NCI-H187 (cell line): ENCODE measurements at places on chromosomes 1 and 21.

DNA sequence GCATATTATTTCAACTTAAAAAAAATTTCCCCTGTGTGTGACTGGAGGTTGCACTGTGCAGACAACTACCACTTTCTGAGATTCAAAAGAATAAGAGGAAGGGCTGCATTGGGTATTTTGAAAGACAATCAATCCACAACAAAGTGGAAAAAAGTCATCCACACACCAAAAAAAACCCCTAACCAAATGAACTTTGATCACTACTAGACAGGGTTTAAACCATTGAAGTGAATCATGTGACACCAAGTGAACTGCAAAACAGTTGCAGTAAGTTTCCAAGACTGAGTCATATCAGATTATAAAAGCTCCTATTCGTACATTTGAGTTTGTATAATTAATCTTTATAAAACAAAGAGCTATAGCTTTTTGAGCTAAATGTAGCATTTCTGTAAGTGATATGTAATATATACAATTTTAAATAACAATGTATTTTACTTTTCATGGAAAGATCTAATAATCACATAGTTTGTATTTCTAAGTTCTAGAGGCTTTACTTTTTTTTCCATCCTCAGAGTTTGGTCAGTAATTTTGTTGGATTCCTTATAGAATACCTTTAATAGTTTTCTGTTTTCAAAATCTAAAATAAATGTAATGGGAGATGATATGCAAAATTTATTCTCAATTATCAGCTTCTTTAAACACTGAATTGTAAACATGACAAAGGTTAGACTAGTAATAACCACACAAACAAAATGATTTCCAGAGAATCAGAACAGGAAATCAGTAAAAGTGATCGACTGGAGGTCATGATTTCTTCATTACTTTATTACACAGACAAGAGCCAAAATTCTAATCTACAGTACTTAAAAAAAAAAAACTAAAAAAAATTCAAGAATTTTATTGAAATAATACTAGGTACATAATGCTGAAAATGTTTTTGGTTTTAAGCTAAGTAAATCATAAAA is 50.5 kb upstream of the GFI1 start:
- DNase-seq, result no peak

DNA sequence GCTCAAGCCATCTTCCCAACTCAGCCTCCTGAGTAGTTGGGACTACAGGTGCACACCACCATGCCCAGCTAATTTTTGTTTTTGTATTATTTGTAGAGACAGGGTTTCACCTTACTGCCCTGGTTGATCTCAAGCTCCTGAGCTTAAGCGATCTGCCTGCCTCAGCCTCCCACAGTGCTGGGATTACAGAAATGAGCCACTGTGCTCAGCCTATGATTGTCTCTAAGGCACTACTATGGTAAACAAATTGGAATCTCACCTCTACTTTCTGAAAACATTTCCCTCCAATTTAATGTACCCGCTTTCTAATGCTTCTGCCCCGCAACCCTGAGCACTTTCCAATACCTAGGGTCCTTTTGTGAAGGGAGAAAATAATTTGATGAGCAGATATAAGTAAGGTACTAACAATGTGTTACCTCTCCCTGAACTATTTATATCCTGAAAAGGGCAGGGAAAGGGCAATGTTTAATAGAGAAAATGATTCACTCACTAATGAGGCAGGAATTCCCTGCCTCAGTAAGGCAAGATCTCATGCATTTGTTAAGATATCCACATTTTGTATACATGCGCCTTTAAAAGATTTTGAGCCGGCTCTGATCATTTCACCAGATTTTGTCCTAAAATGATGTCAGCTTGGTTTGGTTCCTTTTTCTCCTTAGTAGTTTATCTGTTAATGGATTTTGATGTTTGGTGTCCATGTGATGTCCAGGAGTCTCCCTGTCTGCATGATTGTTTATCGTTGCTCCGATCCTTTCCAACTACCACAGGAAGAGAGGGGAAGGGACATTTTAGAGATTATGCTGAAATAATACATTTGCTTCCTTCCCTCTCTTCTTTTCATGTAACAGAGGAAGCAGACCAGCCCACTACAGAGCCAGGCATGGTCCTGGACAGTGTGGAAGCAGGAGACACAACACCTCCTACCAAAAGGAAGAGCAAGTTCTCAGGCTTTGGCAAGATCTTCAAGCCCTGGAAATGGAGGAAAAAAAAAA is 47.3 kb upstream of the RCC1 start:
- DNase-seq, result no peak

GRCh38 chr1:230220478-230220877 is 153.4 kb downstream of the GALNT2 start:
- DNase-seq, result no peak

DNA sequence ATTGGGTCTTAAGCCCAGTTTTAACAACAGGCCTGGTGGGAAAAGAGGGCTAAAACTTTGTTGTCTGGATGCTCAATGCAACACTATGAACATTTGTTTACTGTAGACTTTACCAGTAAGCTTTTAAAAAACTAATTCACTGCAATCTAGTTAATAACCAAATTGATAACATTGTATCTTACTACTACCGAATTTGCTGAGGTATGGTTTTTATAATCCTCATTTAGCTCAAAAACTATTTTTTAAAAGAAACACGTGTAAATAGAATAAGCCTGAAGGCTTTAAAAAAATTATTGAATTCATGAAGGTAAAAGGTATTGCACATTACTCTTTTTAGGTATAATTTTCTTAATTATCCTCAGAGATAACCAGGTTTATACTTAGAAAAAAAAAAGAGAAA is 500.6 kb downstream of the RWDD3 start:
- no peak for DNase-seq

GRCh38 chr1:32889731-32890278 is 3.5 kb downstream of the HPCA start:
- no peak for DNase-seq

GRCh38 chr1:45095450-45095849 is 83.4 kb downstream of the UROD start:
- DNase-seq, result no peak

GRCh38 chr1:43271186-43272118 is 1.7 kb downstream of the TMEM125 start:
- no peak for DNase-seq

DNA sequence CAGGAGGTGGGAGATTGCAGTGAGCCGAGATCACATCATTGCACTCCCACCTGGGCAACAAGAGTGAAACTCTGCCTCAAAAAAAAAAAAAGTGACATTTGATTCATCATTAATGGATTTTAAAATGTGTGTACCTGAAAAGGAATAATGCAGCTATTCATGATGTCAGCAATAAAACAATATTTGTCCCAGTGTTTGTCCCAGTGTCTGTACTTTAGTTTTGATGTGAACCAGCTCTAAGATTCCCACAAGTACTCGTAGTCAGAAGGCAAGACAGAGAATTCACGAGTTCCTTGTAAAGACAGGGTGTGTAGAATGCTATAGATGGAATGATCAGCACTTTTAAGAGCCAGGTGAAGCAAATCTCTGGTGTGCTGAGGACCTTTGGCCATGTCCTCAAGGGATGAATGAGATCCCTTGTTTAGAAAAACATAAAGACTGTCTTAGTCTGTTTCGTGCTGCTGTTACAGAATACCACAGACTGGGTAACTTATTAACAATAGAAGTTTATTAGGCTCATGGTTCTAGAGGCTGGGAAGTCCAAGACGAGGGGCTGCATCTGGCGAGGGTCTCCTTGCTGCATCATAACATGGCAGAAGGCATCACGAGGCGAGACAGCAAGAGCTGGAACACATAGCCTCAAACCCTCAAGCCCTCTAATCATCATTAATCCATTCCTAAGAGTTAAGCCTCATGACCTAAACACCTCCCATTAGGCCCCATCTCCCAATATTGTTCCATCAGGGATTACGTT is 12.0 kb upstream of the TMPRSS2 start:
- DNase-seq, result no peak

GRCh38 chr1:223429821-223430220 is 36.6 kb downstream of the CCDC185 start:
- DNase-seq, result no peak

GRCh38 chr21:25371841-25372425 is 235.3 kb downstream of the MRPL39 start:
- DNase-seq, result no peak

GRCh38 chr1:73326663-73327062 is 871.3 kb downstream of the LRRIQ3 start:
- no peak for DNase-seq

- no peak for DNase-seq
Observed at GRCh38 chr1:27821761-27822315, 8.7 kb upstream of the PPP1R8 start.

- DNase-seq, result no peak
Observed at GRCh38 chr1:70486676-70487458, 75.8 kb downstream of the CTH start.

DNA sequence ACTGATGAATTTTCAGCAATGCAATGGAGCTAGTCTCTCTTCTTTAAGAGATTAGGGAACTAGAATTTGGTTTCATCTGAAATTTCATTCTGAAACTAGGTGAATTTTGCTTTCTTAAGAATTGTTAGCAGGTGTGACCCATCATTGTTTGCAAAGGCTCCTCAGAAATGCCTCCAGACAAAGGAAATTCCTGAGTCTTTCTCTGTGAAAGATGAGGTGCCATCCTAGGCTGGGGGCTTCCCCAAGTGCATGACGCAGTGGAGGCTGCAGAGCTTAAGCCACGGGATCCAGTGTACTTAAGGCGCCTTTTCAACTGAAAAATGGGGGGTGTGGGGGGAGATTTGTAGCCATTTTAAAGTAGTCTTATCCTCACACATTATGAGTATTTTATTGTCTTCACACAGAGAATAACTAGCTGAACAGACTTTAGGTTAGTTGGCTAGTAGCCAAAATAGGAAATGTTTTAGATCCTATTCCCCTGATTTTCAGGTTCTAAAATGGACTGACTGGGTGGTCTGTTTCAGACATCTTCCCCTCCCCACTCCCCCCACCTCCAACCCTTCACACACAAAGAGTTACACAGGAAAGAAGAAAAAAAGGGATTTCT is 202.0 kb downstream of the NFIA start:
- no peak for DNase-seq

DNA sequence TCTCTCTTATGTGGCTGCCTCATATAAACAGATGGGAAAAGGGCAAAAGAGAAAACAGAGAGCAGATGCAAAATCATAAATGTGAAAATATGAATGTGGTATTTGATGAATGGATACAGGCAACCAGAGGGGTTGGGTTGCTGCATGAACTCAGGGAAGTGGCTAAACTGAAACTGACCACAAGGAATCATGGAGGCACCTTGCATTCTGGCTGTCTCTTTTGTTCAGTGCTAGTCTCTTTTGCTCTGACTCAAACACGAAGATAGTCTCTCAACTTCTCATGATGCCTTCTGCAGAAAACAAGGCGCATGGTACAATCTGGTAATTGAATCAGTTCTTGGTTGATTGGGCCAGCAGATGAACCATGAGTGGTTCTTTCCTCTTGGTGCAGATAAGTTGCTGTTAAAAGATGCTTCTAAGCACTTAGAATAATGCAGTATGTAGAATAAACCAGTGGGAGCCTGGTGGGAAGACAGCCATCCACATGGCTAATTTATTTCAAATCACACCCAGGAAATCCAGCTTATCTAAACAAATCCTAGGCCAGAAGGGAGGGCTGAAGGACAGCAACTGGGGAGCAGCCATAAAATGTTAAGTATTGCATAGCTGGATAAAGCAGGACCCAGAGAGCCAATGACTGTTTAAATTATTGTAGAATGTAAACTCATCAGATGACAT is 64.2 kb downstream of the HLX start:
- no peak for DNase-seq

DNA sequence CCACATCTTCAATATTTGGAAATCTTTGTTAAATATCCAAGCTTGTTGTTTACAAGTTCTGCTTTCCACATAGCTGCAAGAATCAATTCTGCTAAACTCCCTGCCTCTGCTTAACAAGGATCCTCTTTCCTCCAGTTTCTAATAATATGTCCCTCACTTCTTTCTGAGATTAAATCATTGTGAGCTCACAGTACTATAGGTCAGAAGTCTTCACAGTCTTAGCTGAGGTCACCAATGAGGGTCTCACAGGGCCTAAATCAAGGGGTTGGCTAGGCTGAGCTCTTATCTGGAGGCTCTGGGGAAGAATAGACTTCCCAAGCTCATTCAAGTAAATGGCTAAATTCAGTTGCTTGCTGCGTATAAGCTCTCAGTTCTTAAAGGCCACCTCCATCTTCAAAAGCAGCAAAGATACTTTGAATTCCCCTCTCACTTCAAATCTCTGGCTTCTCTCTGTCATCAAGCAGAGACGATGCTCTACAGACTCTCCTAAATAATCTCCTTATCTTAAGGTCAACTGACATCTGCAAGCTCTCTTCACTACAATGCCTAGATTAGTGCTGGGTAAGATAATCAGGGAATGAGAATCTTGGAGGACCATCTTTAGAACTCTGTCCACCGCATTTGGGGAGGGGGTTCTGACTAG is 175.3 kb downstream of the PLPPR4 start:
- no peak for DNase-seq

DNA sequence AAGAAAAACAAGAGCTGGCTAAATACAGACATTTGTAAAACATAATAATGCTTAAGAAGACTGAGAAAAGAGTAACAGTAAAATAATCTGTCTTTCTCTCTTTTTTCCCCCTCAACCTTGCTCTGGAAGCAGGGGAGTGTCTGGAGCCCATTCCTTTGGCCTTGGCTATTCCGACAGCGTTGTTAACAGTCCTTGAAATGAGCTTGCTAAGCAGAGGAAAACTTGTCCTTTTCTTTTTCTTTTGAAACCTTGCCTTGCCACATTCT is 6.7 kb upstream of the CA6 start:
- DNase-seq, result no peak

DNA sequence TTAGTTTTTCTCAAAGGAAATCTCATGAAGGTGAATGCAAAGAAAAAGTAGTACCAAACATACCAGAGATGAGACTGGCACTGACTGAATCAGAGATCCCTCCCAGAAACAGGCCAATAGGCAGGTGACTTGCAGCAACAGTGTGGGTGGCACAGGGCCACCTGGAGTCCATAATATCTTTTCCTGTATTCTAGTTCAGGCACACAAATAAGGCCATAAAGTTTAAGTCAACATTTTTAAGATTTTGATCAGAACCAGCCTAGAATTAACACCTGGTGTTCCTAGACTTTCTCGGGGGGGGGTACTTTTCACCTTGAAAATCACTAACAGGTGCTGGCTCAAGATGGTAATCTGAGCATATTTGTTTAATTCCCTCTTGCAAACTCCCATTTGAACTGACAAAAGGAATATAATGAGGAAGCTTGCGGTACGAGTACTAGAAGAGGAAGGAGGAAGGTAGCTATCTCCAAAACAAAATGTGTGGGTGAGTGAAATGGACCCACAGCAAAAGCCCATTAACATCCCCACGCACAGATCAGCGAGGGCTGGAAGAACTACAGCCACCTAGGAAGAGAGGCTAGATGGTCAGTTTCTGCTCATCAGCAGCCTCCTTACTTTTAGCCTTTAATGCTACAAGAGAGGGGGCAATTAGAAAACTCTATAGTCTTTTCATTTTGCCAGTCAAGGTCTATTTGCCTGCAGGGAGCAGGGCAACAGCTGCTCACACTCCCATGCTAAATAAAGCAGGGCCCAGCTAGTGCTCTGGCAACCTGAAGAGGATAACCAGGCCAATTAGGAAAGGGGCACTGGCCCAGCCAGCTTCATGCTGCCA is 18.9 kb downstream of the SDE2 start:
- no peak for DNase-seq
